ENCODE measurements at places on chromosomes 1 and 21.

DNA sequence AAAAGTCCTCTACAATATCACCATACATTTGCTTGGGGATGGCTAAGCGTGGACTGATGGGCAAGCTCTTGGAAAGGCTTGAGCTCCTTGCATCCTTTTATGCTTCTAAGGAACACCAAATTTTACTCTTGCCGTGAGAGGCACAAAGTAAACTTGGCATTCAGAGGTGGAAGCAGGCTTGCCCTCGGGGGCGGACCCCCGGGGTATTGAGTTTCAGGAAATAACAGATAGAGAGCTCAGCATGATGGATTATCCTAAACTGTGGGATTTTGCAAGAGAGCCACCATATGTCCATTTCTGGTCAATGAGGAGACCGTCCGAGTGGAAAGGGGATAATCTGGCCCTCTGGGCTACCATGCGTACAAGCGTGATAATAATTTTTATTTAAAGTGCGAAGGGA lies 14.0 kb downstream of the IFI16 start:
- DNase-seq: no peak

GRCh38 chr1:229037806-229038405 lies 233.0 kb upstream of the RAB4A start:
- no peak for DNase-seq

GRCh38 chr21:44405948-44406872 lies 49.1 kb upstream of the LRRC3 start:
- no peak for DNase-seq

GRCh38 chr1:244042293-244042692 lies 8.8 kb upstream of the ZBTB18 start:
- no peak for DNase-seq

DNA sequence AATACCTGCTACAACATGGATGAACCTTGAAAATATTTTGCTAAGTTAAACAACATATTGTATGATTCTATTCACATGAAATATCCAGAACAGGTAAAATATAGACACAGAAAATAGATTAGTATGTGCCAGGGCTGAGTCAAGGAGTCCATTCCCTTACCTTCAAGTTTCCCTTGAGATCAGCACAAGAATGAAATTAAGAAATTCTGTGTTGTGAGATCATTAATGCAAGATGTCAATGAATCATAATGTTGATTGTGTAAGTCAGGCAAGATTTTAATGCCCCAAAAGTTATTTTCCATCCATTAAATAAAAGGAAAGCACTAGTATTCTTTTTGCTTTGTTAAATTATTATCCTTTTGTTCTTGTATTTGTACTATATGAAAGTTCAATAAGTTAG lies 139.4 kb downstream of the MRPL39 start:
- no peak for DNase-seq

DNA sequence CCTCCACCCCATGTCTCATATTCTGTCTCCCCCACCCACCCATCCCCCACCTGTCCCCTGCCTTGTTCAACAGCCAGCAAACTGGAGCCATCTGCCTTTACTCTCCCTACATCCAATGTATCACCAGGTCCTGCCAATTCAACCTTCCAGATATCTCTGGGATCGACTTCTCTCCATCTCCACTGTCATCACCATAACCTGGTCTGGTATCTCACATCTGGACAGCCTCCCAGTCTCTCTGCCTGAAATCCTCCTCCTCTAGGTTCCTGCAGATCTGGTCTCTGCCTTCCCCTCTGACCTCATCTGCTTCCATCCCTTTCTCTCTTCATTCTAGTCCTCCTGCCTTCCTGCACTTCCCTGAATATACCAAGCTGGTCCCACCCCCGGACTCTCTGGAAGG lies 22.2 kb upstream of the CDCA8 start:
- DNase-seq: no peak

- DNase-seq: no peak
Observed at GRCh38 chr1:8721679-8722324, 95.6 kb downstream of the RERE start.

GRCh38 chr1:212039622-212040021 lies 4.1 kb downstream of the DTL start:
- no peak for DNase-seq

- no peak for DNase-seq
Observed at GRCh38 chr1:228007049-228007800, 427 bp downstream of the WNT3A start.

GRCh38 chr1:44040418-44040817 lies 9.2 kb upstream of the SLC6A9 start:
- DNase-seq: no peak

DNA sequence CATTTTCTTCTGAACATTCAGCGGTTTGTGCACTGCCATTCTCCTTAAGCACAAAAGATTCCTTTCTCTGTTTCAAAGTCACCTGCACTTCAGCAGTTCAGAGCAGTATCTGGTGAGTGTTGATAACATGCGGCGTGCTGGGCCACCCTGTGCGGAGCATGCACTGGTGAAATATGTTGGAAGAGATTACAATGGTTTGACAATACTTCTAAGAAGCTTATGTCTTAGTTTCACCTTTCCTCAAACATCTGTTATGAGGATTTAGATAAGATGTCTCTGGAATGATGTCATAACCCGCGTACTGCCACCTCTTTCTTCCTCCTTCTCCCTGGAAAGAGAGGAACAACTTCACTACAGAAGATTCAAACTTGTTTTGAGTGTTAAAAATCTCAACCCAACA lies 650.3 kb downstream of the AJAP1 start:
- DNase-seq: no peak

- DNase-seq: no peak
Observed at GRCh38 chr1:116496898-116497297, 73.9 kb downstream of the CD58 start.

- DNase-seq: peak; percentile 59
Observed at GRCh38 chr1:2229037-2229864, 1.1 kb downstream of the SKI start.

GRCh38 chr1:44030605-44031251 lies 534 bp downstream of the SLC6A9 start:
- peak; percentile 81 for DNase-seq

GRCh38 chr1:174049514-174049913 lies 27.4 kb upstream of the RC3H1 start:
- DNase-seq: no peak

GRCh38 chr1:55197099-55197498 lies 18.1 kb downstream of the USP24 start:
- DNase-seq: no peak

DNA sequence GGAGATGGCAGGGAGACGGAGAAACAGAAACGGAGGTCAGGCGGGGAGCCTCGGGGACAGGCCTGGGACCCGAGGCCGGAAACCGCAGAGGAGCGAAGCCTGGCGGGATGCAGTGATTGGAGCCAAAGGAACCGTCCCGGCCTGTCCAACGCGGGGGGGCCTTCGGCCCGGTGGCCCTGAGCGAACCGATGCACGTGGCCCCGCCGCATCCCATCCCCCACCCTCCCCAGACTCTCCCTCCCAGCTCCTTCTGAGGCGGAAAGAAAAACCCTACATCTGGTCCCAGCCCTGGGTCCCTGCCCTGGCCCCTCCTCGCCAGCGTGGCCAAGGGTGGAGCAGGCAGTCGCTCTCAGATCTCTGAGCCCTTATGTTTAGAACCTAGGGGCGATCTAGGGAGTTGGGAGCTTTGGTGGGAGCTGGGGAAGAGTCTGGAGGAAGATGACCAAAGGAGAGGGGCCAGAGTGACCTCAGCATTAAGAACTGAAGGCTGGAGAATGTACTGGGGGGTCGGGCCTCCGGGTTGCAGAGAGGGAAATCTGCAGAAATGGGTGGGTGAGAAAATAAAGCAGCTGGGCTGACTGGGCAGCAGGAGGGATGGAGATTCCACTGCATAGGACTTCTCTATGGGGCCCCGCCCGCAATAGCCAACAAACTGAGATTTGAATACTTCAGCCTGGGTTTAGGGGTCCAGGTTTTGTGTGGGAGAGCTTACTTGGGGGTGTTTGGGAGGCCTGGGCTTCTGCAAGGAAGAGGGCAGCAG lies 1.5 kb upstream of the CRABP2 start:
- DNase-seq: peak; percentile 11

GRCh38 chr1:34987018-34987417 lies 1.9 kb upstream of the TMEM35B start:
- no peak for DNase-seq

DNA sequence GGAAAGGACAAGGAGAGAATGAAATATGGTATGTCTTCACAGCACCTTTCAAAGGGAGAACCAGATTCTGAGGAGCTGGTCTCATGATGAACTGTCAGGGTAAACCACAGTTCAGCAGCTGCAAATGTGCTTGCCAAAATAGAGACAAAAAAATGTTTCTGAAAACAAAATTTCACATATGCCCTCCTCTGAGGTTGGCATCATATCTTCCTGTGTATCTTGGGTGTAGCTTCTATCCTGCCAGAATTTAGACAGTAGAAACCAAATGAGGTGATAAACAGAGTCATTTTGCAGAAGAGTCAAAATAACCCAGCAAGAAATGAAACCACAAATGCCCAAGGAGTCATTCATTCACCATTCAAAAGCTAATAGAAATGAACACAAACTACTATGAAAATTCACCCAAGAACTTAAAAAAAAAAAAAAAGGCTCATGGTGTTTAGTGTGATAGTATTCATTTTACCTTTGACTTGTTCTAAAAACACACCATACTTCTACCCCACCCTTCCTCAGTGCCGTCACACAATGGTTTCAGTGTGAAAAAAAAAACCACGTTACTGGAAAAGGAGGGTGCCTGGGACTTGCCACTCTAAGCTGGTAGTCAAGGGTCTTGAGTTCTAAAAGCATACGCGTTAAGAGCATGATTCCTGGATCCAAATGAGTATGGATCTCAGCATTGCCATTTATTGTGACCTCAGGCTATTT lies 18.5 kb downstream of the SELL start:
- peak; percentile 60 for DNase-seq

DNA sequence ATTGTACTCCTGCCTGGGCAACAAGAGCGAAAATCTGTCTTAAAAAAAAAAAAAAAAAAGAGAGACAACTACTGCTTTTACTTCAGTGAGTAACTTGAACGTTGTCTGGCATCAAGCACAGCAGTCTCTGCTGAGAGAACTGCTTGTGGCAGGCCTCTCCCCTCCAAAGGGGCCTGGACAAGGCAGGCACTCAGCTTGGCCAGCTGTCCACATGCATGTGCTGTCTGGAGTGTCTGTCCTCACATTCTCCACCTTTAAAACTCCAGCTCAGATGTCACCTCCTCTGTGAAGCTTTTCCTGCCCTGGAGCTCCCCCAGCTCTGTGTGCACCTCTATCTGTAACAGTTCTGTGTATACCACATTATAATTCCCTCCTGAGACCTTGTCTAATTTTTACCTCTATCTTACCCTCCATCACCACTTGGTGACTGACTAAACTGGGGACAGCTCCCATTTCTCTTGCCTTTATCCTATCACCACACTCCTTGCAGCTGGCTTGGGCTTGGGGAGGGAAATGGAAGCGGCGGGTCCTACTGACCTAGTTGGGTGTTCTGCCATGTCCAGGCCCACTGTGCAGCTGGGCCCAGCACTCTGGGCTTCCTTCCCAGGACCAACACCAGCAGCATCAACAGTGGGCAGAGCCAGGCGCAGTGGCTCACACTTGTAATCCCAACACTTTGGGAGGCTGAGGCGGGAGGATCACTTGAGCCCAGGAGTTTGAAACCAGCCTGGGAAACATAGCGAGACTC lies 71.4 kb upstream of the ARTN start:
- no peak for DNase-seq

GRCh38 chr1:20597650-20598049 lies 8.8 kb downstream of the CDA start:
- no peak for DNase-seq

GRCh38 chr21:44514746-44515358 lies 25.1 kb downstream of the KRTAP10-1 start:
- no peak for DNase-seq

DNA sequence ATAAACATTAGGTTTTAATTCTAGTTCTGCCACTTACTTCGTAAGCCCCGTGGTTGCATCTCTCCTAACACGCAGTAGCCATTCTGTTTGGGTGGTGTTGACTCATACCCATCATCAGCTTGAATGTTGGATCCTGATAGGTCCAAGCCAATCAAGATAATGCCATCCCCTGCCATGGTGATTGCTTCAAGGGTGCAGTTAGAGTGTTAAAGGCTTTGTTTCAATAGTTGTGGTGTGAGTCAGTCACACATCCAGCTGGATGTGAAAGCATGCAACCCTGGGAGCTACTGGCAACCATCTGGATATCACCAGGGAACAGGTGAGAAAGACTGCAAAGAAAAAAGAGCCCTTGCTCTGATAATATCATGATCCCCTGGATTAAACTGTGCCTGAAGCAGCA lies 69.1 kb downstream of the OMA1 start:
- DNase-seq: no peak

DNA sequence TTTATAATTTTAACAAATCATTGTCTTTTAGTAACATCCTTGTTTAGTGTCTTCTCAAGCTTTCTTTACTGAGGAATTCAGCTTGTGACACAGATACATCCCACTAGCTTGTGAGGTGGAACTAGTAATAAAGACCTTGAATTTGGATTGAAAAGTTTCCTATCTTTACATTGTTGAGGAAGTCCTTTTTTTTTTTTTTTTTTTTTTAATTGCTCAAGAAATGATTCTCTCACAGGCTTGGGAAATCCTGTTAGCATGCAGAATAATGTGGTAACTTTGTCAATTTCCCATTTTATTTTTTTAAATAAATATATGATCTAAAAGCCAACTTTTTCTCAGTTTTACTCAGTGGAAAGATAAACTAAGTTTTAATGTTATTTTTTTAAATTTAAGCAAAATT lies 15.8 kb downstream of the DENND2D start:
- no peak for DNase-seq

DNA sequence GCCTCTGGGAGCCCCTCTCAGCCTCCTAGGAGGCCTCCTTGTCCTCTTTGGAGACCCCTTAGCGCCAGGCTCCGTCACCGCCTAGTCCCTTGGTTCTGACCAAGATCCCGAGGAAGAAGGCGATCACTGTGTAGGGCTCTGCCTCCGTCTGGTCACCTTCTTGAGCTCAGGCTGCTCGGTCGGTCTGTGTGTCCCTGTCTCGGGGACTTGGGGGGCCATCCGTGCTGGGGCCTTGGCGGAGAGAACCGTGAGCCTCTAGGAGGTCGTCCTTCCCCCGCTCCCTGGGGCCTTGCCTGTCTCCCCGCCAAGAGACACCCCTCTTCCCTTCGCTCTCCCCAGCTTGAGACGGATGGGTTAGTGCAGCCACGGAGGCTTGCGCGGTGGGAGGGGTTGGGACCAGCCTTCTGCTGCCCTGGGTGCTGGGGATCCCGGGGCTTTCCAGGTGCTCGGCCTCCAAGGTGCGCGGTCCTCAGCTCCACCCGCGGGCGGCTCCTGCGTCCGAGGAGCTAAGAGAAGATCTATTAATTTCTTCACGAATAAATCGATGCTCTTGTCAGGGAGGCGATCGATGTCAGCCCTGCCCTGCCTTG lies 701 bp upstream of the INSRR start:
- no peak for DNase-seq

DNA sequence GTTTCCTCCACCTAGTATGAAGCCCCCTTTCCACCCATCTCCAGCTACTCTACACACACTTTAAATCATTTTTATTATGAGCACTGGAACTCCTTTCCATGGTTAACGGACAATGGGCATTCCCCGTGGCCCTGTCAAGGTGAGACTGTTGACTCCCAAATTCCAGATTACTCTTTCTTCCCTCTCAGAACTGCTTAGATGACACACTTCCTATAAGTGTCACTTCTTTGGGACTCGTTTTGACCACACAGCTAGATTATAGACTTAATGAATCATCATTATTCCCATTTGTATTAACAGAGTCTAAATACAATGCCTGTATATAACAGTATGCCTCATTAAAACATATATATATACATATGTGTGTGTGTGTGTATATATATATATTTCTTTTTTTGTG lies 215.1 kb downstream of the BRINP3 start:
- DNase-seq: no peak

Data from CD8-positive, alpha-beta memory T cell (primary cell).